Effector CD4-positive, alpha-beta T cell (primary cell): ENCODE measurements at places on chromosomes 5 and 9.

- no peak for DNase-seq
Observed at GRCh38 chr5:125348936-125349831, 602.7 kb upstream of the ZNF608 start.

- no peak for DNase-seq
Observed at GRCh38 chr9:5900622-5901021, 9.9 kb downstream of the MLANA start.

DNA sequence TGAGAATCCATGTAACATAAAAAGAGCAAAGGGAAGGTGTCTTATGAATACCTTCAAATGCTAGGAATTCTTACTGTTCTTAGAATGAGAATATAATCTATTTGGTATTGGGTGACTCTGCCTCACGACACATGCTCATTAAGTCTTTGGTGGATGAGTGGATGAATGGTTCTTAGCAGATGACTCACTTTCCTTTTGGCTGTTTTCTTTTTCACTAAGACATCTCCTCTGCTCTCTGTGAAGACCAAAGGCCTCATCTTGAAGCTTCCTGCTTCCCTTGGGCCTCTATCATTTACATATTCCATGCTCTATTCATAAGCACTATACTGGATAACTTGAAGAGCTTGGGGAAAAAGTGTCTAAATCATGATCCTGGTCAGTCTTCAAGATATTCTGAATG is 468.1 kb downstream of the SPATA31D1 start:
- DNase-seq: no peak

DNA sequence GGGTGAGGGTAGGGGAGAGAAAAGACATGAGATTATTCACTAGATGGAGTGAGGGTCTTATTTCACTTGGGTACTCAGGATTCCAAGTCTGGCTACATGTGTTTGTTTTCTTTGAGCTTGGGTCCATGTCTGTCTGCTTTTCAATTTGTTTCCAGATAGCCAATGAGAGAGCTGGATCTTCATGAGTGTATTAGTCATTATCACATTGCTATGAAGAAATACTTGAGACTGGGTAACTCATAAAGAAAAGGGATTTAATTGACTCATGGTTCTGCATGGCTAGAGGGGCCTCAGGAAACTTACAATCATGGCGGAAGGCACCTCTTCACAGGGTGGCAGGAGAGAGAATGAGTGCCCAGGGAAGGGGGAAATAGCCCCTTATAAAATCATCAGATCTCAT is 196.8 kb upstream of the TRIM32 start:
- DNase-seq: no peak

- DNase-seq: no peak
Observed at GRCh38 chr5:55636683-55637082, 75.4 kb downstream of the SLC38A9 start.

DNA sequence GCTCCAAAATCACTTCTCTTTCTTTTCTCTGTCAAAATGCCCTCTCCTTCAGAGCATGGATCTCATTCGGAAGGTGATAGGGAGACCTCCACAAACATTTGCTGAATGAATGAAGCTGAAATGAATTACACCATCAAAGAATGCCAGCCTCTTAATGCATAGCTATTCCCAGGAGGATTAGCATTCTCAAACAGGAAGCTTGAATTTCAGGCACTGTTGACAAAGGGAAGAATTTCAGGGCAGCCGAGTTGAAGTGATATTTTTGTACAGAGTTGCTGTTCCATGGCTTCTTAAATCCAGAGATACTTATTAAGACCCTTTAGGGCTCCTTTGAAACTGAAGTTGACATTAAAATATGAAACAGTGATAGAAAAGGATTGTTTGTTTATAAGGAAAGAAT is 18.8 kb downstream of the HBEGF start:
- no peak for DNase-seq

- no peak for DNase-seq
Observed at GRCh38 chr5:77390795-77391194, 101.3 kb downstream of the WDR41 start.

- no peak for DNase-seq
Observed at GRCh38 chr9:77892171-77892570, 139.4 kb downstream of the GNAQ start.

GRCh38 chr5:10009802-10010201 is 239.9 kb downstream of the ATPSCKMT start:
- no peak for DNase-seq

GRCh38 chr5:102903074-102903871 is 148.2 kb downstream of the PAM start:
- no peak for DNase-seq

DNA sequence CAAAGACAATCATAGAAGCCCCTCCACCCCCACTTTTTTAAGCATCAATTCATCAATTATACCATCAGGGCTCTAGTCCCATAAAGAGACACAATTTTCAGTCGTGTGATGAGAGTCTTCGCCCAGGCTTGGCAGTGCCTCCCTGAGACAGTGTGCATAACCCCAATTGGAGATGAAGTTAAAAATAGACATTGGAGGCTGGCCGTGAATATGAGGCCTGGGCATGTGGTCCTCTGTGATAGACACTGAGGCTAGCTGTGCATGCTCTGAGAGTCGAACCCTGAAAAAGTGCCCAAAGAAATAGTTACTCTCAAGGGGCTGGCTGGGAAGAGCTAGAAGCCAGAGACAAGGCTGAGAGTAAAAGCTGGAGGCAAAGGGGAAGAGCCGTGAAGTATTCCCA is 248.6 kb upstream of the NR4A3 start:
- DNase-seq: no peak

- no peak for DNase-seq
Observed at GRCh38 chr9:111502506-111502905, 18.3 kb upstream of the ECPAS start.

GRCh38 chr9:76687861-76688391 is 76.3 kb upstream of the PCA3 start:
- no peak for DNase-seq

DNA sequence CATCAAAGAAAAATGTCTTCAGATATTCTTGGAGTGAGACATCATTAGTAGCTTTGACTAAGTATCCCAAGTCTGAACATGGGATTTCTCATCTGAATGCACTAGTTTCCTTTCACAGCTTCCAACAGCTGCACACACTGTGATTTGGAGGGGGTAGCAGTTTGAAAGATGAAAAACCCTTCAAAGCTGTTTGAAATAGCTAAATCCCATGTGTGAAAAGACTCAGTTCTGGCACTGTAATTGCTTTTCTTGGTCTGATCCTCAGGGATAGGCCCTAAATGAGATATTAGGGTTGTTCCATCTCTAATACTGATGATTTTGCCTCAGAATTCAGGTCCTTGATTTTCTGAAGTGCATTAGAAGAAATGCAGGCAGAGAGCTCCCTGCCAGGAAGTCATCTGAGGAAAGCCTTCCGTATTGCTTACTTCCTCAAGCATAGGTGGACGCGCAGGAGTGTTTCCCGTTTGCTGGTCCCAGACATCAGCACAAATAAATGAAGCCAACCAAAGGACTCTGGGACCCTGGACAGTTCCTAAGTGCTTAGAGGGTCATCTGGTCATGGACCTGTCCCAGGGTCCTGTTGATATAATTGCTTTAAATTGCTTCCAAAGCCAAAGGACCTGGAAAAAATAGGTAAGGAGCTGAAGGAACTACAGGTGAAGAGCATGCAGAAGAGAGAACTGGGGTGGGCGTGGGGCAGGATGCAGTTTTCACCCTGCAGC is 25.6 kb upstream of the FRMPD1 start:
- no peak for DNase-seq

DNA sequence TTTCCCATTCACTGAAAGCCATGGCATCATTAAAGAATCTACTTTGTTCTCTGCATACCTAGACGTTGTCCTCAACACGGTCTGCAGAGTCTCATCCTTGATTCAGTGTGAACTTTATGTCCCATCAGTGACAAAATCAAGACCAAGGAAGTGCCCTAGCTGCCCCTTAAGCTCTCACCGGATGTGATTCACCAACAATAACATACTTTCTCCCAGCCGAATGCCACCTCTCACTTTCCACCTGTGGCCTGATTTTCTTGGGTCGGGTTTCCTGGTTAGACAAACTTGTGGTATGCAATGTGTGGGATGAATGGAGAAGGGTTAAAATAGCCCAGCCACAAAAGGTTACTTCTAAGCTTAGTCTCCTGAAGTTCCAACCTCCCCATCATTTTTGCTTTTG is 145.3 kb upstream of the PAPPA start:
- no peak for DNase-seq

- DNase-seq: no peak
Observed at GRCh38 chr5:125501396-125501795, 755.0 kb upstream of the ZNF608 start.

DNA sequence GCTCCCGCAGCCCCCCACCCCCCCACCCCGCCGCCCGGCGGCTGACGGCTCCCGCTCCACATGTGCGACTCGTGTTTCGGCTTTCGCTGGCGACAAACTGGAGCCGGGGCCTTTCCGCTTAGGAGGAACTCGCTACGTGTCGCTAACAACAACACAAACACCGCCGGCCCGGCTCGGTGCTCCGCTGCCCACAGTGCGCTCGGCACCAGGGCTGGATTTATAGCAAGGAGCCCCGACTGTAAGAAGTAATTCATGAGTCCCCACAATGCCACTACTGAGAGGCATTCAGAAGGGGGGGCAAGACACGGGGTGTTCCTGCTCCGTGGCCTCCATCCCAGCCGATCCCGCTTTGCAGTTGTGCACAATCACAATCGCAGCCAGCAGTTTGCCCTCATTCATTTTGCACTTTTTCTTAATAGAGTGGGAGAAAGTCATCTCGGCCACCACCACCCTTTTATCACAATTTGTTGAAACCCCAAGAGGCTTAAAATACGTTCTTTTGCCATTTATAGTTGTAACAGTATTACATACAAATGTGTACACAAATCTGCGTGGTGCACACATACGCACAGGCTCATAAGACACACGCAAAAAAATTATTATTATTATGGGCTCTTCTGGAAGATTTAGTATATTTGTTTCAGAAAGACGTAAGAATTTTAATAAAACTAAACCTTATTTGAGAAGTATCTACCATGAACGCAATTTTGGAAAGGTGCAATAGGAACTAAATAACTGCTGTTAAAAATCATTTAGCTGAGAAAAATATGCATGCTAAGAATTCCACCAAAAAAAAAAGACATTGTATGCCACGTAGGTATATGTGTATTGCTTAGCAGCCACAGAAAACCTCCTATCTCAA is 48.1 kb downstream of the EBF1 start:
- DNase-seq: no peak

DNA sequence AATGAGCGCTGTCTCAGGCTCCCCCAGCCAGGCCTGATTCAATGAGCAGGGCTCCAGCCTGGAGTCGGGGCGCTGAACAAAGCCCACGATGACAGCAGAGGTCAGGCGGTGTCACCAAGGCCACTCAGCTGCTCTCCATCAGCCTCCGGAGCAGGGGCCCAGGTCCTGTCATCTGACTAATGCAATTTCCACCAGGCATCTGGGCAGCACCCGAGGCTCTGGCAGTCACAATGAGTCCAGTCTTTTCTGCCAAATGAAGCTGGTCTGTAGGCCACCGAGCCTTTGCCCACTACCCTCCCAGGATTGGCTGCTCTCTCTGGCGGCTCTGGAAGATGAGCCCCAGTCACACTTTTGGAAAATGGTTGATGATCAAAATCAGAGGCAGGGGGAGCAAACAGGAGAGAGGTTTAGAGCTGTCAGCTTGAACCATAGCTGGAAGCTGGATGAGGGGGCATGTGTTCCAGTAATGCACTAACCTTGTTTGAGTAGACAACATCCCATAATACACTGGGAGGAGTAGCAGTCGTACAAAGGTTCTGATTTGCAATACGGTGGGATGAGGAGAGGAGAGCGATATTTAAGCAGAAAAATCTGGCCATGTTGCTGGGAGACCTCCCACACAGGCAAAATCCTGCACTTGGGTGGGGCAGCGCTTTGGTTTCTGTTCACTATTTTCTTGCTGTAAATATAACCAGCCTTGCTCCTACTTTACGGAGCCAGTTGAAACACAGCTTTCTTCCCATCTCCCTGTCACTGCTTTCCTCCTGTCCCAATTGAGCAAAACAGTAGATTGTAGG is 306.4 kb upstream of the PANK3 start:
- DNase-seq: no peak

- DNase-seq: peak; percentile 40
Observed at GRCh38 chr5:54944364-54944763, 41.0 kb downstream of the ESM1 start.

DNA sequence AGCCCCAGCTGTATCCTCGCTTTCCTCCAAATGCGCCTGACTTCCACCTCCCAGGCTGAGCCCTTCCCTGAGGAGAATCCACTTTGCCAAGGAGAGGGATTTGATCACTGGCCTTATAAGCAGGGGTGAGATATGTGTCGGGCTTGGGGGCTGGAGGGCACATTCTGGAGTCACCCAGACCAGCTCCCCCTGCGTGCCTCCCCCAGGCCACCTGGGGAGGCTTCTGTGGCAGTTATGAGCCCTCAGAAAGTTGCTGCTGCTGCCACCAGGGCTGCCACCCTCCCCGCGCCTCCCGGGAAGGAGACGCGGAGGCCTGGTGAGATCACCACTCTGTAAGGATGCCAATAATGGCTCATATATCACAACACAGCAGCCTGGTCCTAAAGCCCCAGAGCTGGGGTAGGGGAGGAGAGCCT is 211.5 kb downstream of the PAPPA start:
- DNase-seq: no peak

DNA sequence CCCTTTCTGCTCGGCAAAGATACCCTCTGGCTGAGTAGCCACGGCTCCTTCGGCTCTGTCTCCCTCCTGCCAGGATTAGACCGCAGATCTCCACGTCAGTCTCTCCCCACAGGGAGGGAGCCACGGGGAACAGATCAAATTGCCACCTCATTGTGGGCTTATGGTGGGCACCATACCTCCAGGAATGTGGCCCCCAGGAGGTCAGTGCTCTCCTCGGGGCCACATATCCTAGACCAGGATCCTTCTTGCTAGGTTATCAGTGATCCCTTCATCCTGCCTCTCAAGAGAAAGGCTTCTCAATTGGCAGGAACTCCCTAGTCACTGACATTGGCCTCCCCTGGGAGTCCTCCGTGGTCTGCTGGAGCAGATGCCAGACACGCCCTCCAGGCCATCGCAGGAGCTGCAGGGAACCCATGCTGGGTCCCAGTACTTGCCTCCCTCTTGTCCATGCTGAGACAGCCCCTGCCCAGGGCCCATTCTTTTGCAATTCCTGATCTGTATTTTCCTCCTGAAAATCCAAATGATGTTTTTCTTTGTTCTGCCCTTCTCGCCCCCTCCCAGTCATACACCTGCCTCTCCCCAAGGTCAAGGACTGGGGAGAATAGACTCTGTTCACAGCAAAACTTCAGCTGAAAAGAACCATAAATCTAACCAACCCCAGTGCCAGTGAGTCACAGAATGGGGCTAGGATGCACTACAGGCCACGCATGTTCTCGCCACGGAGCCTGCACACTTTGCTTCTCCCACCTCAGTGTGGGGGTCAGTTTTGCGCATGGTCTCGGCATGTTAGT is 31.6 kb upstream of the ENHO start:
- DNase-seq: no peak

GRCh38 chr9:101648493-101648892 is 53.7 kb upstream of the PPP3R2 start:
- no peak for DNase-seq

GRCh38 chr9:112890106-112891081 is at the start of gene SLC46A2:
TSS of gene SLC46A2 (minus strand) at chr9:112890876. CDS start at chr9:112890681, 195 bp downstream.
- no peak for DNase-seq
